Naive thymus-derived CD4-positive, alpha-beta T cell (primary cell): ENCODE measurements at places on chromosomes 7 and 10. TPM values are rescaled to one million over a fixed set of nuclear protein-coding genes. Genes with fewer than 3 reads are reported as not detected.

DNA sequence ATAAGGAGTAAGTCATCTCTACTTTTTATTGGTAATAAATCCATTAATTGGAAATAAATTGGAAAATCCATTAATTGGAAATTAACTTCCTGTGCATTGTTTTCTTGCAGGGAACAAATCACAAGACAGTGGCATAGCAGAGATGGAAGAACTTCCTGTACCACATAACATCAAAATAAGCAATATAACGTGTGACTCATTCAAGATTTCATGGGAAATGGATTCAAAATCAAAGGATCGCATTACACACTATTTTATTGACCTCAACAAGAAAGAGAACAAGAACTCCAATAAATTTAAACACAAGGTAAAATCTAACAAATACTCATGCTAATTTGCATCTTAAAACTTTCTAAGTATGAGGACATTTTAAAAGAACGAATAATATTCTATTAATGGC lies 57.8 kb downstream of the PHYHIPL start:
- no peak for DNase-seq

- no peak for DNase-seq
Observed at GRCh38 chr7:84324136-84324630, 129.6 kb upstream of the SEMA3A start.

GRCh38 chr10:106815427-106816043 lies 349.0 kb downstream of the SORCS1 start:
- no peak for DNase-seq

EPHA1 gene
- total RNA-seq, result 2.3 and 4.1 TPM in 2 replicates

PNLIP gene
- not detected for total RNA-seq

DNA sequence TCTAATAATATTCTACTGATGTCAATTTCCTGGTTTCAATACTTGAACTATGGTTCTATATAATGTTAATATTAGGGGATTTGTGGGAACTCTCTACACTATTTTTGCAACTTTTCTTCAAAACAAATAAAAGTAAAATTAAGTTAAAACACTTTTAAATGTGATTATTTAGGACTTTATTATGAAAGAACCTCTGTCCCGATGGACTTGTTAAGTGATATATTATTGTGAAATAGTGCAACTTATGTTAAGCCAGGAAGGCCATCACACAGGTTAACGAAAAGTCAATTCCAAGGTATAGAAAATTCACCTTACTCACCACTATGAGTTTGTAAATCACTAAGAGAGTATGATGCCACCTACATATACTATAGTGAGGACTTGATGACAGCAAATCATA lies 79.2 kb downstream of the IMMP2L start:
- DNase-seq, result no peak

ZNRF2 gene
- total RNA-seq, result 13.6 and 13.7 TPM in 2 replicates

- DNase-seq, result no peak
Observed at GRCh38 chr7:69657331-69657730, 59.1 kb downstream of the AUTS2 start.

- no peak for DNase-seq
Observed at GRCh38 chr7:67743501-67743900, 746.9 kb downstream of the TYW1 start.

DNA sequence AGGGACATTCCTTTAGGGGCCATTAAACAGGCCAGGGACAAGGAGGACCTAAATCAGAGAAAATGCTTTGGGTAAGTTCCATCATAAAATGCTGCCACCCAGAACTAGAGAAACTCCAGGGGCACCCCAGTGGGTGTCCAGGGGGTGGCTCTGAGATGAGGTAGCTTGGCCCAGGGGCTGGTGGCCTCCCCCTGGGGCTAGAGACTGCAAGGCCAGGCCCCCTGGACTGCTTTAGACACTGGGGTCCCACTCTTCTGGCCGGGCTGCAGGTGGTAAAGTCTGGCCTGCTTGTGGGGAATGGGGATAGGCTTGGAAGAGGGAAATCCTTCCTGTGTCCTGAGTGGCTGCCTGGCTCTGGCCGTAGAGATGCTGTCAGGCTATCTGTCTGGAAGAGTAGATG lies 169.6 kb upstream of the PODXL start:
- DNase-seq, result no peak

GRCh38 chr10:62511238-62511637 lies 137.1 kb downstream of the ZNF365 start:
- DNase-seq, result no peak

DNA sequence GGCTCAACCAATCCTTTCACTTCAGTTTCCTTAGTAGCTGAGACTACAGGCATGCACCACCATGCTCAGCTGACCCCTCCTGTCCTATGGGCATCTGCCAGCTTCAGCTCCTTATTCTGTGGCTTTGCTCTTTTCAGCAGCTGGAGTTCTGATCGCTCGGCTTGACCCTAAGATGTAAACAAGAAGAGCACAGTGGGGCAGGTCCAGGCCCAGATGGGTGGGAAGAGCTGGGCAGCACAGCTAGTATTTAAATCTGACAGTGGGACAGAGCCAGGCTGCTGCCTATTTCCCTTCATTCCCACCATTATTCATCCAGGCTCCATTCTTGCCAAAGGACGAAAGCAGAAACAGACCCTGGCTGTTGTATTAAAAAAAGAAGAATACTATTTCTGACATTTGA lies 494.9 kb upstream of the PODXL start:
- DNase-seq, result no peak

GRCh38 chr7:95126053-95126709 lies 198.2 kb downstream of the PON1 start:
- DNase-seq, result no peak

- DNase-seq, result no peak
Observed at GRCh38 chr7:1619152-1620079, 49.6 kb upstream of the PSMG3 start.

MAPK8 gene
- 63.9 TPM for total RNA-seq

DNA sequence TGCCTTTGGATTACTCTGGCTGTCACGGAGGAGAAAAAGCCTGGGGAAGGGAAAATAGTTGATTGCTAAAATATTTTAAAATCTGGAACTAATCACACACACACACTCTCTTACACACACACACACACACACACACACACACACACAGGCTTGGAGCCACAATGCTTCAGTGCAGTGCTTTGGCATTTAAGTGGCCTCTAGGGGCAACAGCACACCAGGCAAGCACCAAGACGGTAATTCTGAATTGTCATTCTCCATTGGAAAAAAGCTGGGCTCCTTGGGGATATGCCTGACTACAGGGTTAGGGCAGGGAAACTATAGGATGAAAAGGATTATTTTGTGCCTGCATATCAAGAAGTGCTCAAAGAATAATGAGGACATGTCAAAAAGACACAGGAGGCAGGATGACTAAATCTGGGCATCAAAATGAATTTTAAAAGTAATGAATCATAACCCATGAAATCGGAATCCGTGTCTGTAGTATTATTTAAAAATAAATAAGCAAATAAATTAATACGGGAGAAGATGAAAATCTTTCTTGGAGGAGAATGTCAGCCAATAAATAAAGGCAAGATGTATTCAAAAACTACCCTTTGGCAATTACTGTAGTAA lies 30.4 kb upstream of the DDC start:
- no peak for DNase-seq

DNA sequence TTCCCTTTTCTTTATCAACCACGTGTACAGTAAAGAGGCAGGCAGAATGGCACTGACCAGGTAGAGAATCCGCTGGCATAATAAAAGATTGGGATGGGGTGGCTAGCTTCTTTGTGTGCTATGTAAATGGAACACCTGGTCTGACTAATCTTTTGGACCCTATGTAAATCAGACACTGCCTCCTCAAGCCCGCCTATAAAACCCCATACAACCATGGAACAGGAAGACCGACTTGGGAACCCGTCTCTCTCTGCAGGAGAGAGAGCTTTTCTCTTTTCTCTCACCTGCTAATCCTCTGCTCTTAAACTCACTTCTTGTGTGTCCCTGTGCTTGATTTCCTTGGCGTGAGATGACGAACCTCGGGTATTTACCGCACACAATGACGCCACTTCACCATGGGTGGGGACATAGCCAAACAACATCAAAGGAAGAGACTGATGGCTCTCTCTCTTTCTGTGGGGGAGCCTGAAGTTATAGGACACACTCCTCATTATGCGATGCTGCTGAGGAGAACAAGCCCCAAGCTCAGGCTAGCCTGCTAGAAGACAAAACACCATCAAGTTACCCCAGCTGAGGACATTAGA lies 94.2 kb downstream of the ARL5B start:
- DNase-seq, result no peak

RADIL gene
- total RNA-seq, result not detected

GRCh38 chr7:157263156-157263555 lies 73.6 kb upstream of the DNAJB6 start:
- no peak for DNase-seq

GRCh38 chr10:33193701-33194521 lies 140.6 kb downstream of the NRP1 start:
- DNase-seq, result no peak

GRCh38 chr7:98107313-98107721 lies 655 bp downstream of the LMTK2 start:
- no peak for DNase-seq

DNA sequence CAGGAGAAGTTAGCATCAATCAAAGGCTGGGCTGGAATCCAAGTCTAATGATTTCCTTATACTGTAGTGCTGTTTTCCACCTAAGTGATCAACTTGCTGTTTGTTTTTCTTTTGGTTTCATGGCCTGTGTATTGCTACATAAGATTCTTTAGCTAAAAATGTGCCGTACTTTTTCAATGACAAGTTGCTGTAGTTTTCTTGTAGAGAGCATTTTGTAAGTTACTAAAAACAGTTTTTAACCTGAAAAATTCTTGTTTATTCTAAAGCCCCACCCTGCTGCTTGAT lies 1.3 kb downstream of the HELLS start:
- DNase-seq, result no peak

LIPN gene
- not detected for total RNA-seq

LIPM gene
- total RNA-seq, result not detected in 2 replicates

DNA sequence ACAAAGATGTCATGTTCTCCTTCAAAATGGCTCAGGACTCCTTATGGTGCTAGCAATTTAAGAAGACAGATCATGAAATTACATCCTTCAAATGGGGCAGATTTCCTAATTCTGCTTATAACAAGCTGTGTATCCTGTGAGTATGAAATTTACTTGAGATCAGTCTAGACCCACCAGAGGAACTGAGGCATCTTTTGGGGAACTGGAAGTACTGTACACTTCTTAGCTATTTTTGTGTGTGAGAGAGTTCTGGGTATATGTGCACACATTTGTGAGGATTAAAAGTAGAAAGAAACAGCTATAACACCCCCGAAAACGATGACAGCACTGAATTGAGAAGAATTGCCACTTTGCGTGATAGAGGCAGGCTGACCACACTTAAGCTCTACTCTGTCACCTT lies 187.0 kb upstream of the CCDC6 start:
- no peak for DNase-seq

CYP3A7 gene
- not detected in 2 replicates for total RNA-seq

NUTM2E gene
- total RNA-seq, result 0.64 TPM

GRCh38 chr7:140176122-140176701 lies 571 bp downstream of the KDM7A start:
- no peak for DNase-seq
